Stimulated activated naive CD4-positive, alpha-beta T cell (primary cell): ENCODE measurements at places on chromosomes 1 and 21.

DNA sequence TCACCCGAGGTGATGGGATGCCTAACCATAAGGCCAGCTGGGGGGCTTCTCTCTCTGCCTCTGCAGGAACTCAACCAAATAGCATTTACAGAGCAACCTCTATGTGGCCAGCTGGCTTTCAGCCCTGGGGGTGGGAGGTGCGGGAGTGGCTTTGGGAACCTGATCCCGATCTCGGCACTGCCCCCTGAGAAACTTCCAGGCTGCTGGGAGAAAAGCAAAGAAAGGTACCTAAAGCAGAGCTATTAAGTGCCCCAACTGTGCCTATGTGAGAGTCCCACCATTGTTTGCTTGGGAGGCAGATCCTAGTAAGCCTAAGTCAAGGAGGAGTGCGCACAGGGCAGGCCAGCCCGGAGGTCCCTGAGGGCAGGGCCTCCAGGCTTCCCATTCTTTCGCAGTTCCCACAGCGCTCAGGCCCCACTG lies 7.0 kb downstream of the KRTCAP2 start:
- no peak for DNase-seq

DNA sequence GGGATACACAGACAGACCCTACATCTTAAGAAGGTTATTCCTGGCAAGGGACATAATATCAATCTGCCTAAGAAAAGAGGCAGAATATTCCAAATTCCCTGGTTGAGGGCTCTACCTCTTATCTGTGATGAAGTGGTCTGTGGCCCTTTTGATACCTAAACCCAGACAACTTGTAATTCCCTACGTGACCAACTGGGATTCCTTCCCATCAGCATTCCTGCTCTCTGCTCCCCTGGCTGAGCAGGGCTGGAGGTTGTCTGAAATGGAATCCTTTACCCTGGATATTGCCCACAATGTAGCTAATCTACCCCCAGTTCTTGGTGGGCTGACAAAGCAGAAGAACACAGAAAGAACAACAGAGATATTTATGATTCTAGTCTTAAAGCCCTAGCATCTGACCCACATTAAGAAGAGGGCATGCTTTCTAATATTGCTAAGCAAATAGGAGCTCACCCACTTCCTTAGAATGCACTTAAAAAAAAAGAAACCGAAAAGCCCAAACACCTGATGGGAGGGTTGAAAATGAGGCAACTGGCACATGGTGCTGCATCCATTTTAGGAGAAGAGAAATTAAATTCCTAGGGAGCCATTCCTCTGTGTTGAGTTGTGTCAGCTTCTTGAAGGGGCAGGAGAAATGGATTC lies 36.8 kb downstream of the GADD45A start:
- DNase-seq = no peak

DNA sequence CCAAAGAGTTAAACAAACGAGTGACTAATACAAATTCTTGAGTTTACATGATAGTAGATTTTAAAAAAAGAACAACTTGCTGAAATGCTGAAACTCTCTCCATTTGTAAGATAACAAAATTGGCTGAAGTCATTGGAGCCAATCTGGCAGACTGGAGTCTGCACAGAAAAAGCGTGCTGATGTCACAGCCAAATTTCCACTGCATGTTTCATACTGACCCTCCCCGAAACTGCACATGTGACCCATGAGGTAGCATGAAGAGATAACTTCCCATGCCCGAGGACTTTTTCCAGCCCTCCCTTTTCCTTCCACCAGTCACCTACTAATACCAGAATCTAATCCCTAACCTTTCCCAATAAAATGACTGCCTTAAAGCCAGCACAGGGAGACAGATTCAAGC lies 1.2 kb upstream of the LELP1 start:
- DNase-seq = no peak

DNA sequence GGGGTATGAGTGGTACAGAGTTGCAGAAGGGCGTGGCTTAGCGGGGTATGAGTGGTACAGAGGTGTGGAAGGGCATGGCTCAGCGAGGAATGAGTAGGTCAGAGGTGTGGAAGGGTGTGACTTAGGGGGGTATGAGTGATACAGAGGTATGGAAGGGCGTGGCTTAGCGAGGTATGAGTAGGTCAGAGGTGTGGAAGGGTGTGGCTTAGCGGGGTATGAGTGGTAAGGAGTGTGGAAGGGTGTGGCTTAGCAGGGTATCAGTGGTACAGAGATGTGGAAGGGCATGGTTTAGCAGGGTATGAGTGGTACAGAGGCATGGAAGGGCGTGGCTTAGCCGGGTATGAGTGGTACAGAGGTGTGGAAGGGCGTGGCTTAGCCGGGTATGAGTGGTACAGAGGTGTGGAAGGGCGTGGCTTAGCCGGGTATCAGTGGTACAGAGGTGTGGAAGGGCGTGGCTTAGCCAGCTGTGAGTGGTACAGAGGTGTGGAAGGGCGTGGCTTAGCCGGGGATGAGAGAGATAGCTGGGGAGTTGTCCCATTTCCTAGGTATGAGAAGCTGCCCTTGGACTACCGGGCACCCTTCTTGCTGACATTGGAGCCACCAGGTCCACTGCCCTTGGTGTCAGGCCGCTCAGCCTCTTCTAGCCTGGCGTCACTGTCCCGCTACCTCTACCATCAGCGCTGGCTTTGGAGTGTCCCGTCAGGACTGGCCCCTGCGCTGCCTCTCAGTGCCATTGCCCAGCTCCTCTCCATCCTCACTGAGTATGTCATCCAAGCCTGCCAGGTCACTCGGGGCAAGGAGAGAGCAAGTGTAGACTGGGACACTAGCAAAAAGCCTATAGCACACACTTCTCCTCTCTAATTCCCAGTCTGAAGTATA lies 29.8 kb downstream of the HYI start:
- no peak for DNase-seq

GRCh38 chr1:33819290-33819912 lies 44.5 kb upstream of the HMGB4 start:
- DNase-seq = no peak

DNA sequence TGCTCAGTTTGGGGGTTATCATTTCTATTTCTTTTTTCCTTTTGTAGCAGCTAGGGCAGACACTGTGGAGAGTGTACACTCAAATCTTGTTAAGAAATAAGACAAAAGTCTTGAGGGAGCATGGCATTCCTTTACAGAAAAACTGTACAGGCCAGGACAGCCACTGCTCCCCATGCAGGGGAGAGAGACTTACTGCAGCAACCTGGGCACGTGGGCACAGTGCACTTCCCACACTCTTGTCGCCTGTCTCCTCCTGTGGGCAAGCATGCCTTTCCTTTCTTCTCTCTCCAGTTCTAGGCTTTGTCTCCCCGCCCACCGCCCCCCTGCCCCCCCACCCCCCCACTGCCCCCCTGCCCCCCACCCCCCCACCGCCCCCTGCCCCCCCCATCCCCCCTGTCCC lies 51.9 kb downstream of the PHC2 start:
- DNase-seq = no peak

GRCh38 chr1:202697038-202697437 lies 13.2 kb downstream of the SYT2 start:
- no peak for DNase-seq

- no peak for DNase-seq
Measured at GRCh38 chr1:21880619-21880970, 56.5 kb downstream of the HSPG2 start.

GRCh38 chr1:185916861-185917260 lies 182.7 kb downstream of the HMCN1 start:
- no peak for DNase-seq

DNA sequence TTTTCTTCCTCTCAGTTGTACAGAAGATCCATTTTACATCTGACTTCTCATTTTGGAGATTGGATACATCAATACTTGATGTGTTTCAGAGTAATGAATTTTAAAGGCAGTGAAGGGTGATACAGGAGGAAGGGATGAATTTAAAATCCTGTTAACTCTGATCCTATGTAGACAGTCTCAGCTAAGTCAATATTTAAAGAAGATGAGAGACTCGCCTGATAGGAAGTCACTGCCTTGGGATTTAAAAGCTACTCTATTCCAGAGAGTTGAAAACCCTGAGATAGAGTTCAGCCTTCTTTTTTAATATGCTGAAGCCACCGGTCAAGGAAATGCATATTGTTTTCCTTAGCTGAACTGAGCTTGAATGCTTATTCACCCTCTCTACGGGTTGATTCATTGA lies 42.7 kb downstream of the HUNK start:
- no peak for DNase-seq

DNA sequence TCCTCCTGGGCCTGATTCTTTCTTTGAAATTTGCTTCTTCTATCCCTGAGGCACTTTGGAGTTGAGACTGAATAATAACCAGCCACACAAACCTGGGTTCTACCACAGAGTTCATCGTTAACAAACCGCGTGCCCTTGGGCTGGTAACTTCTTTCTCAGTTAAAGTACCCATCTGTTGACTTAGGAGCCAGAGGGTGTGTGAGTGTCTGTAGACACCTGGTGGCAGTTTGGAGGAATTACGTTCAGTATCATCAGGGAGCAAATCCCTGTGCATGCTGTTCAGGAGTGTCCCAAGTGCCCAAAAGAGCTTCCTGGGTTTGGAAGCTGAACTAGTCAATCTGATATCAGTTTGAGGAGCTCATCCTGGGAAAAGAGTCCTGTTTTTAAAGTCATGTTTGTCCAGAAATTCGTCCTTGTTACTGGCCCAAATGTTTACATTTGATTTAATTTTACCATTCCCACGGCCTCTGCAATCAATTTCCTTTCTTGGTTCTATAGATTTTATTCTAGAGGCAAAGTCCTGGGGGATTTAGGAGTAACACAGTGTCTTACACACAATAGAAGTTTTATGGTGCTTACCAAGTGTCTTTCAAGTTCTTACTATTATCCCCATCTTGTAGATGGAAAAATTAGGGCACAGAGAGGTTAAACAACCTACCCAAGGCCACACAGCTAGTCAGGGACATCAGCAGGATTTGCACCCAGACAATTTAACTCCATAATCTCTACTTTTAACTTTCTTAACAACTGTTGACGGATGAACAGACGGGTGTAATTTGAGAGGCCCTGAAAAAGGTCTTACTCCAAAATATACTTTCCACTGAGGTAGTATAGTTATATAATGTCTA lies 26.7 kb upstream of the RPTN start:
- DNase-seq = peak; percentile 48

DNA sequence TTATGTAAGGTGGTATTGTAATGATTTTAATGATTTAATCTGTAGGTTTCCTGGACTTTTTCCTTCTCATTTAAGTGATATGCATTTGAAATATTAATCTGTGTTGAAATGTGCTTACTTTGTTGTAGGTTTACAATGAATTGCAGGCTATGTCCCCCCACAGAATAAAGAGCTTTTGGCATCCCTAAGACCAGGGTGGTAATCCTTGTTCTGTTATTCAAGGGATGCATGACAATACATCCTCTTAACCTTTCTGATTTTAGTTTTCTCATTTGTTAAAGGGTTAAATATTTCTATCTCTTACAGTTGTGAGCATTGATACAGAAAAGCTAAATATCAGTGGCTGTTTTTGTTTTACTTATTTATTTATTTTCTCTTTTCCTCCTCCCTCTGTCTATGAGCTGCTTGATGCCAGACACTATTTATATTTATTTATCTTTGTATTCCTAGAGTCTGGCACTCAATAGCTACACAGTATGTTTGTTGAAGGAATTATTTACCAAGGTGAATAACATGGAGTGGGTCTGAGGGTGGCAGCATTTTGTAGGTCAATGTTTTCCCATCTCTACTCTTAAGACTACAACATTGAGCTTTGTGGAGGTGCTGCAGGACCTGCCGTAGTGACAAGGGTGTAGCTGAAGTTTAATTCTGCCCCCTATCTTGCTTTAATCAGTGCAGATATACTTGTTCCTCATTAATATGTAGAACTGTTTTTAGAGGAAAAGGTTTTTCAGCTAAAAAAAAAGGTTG lies 19.9 kb upstream of the ADGRL2 start:
- no peak for DNase-seq

GRCh38 chr21:34878501-34878900 lies 170.6 kb downstream of the RUNX1 start:
- DNase-seq = no peak

DNA sequence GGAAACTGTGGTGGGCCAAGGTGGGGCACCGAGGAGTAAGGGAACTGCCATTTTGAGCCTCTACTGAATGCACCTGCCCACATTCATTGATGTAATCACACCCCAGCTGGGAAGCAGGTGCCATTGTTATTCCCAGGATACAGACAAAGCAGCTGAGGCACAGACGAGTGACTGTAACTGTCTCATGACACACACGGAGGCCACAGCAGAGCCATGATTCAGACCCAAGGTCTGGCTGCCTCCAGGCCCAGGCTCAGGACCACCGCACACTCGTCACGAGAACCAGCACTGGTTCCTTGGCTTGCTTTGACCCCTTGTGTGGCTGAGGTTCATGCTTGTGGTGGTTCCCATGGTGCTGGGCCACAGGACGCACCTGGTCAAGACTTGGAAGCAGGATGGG lies 45.6 kb upstream of the CLIC4 start:
- DNase-seq = no peak

GRCh38 chr1:44554706-44555105 lies 119.6 kb downstream of the TMEM53 start:
- DNase-seq = no peak

DNA sequence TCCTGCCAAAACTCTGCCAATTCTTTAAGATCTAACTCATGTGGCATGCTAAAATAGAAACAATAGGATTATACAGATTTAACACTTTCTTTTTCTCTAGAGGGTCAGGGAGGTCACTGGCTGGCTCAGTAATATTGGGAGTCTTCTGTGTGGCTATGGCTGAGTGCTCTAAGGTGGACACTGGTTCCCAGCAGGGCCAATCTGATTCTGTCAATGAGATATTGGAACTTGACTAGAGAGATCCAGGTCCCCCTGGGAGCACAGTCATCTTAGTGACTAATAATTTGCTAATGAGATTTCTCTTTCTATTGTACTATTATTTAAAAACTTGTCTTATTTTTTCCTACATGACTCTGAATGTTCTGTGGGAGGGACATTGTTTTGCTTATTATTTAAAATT lies 69.1 kb upstream of the ZP4 start:
- no peak for DNase-seq

- no peak for DNase-seq
Measured at GRCh38 chr1:16168622-16169360, 12.9 kb upstream of the EPHA2 start.

GRCh38 chr1:2255420-2256369 lies 27.6 kb downstream of the SKI start:
- peak; percentile 100 for DNase-seq

DNA sequence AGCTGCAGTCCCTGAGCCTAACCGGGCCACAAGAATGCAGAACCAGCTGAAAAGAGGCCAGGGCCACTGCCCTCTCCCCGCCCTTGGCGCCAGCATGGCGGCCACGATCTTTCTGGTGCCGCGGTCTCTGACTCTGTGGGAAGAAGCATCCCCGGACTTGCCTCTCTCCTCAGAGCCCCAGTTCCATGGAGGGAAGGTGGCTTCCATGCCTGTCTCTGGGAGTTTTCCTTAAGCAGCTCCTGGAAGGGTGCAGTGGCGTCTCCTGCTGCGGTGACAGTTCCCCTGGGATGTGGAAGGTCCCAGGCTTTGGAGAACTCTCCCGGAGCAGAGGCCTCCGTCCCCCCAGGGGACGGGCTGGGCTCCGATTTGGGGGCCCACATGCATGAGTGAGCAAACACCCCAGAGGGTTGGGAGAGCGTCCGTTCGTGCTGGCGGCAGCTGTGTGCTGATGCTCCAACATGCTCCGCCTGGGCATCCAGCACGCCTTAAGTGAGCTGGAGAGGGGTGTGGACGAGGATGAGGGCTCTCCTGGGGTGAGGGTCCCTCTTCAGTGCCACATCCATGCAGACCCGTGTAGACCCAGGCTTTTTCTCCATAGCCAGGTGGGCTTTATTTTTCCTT lies 109.8 kb upstream of the COL6A1 start:
- no peak for DNase-seq

GRCh38 chr1:116036255-116036654 lies 59.9 kb downstream of the SLC22A15 start:
- DNase-seq = no peak
